ENCODE measurements at places on chromosomes 5 and 9.
A peak's percentile ranks its signal among the peaks of the same experiment; 100 is the strongest.

- peak; percentile 28 for DNase-seq
Observed at GRCh38 chr9:80175286-80176150, 603.8 kb downstream of the TLE4 start.

- DNase-seq, result no peak
Observed at GRCh38 chr5:13303445-13303844, 641.0 kb downstream of the DNAH5 start.

DNA sequence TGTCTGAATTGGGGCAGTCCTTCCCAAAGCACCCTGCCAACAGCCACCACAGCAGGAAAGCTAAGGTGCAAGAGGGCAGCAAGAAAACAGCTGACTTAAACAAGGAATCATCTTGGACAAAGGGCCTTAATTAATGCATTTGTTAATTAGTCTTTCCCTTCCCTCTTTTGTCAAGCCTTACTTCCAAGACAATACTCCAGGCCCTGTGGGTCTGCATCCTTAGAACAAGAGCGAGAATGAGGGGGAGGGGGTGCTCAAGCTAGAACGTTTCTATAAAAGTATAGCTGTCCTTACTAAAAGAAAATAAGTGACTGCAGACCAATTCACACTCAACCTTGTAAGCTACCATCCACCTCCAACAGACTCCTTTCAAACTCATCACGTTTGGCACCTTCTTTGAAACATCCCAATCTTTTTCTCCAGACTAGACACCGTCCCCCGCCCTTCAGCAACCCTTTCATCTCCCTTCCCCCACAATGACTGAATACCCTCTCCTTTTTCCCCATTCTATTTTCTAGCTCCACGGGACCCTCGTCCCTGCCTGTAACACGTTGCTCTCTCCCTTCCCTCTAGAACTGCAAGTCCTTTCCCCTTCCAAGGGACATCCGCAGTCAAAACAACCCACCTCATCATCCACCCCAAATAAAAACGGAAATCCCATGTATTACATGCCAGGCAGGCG, 85.7 kb upstream of the RNF38 start:
- no peak for DNase-seq

DNA sequence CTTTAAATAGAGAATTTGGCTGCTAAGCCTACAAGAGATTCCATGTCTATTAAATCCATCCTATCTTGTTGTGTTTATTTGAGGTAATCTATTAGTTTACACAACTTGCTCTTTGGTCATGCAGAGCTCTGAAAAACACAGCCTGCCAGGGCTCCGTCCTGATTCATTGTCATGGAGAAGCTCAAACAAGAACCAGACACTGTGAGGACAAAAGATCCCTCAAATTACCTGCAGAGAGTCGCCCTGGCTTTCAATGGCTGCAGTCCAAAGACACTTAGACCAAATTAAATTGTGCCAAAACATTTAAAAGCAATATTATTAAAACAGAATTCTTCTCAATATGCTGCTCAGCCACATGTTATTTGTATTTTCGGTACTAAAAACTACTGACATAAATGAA, 60.1 kb downstream of the CDH18 start:
- no peak for DNase-seq

DNA sequence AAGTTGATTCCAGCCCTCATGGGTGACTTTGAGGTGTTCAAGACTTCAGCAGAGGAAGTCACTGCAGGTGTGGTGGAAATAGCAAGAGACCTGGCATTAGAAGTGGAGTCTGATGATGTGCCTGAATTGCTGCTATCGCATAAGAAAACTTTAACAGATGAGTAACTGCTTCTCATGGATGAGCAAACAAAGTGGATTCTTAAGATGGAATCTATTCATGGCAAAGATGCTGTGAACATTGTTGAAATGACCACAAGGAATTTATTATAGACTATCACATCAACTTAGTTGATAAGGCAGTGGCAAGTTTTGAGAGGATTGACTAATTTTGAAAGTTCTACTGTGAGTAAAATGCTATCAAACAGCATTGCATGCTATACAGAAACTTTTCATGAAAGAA, 17.1 kb upstream of the POU4F3 start:
- DNase-seq, result no peak

GRCh38 chr5:176519810-176520720, 17.1 kb downstream of the RNF44 start:
- no peak for DNase-seq

GRCh38 chr5:127363403-127363802, 72.8 kb downstream of the MEGF10 start:
- no peak for DNase-seq

DNA sequence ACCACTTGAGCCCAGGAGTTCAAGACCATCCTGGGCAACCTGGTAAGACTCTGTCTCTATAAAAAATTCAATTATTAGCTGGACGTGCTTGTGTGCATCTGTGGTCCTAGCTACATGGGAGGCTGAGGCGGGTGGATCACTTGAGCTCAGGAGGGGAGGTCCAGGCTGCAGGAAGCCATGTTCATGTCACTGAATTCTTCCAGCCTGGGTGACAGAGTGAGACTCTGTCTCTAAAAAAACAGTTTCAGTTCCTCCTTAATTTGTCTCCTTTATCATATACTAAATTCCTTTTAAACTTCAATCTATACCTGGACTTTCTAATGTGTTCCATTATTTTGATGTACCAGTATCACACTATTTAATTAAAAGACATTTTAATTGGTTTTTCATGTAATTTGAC, 422.2 kb upstream of the TLE4 start:
- no peak for DNase-seq

DNA sequence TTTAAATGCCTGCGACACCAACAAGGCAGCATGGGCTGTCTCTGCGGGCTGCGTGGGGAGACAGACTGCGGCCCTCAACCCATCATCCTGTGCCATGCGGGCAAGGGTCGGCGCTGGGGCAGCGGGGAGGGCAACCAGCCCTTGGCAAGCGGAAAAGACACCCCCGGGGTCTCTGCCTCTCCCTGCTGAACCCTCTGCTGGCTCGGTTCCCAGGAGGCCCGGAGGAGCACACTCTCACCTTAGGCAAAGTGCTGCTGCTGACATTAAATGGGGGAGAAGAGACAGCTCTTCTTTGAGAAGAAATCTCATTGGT, 129.6 kb upstream of the PPP1R26 start:
- no peak for DNase-seq

- DNase-seq, result no peak
Observed at GRCh38 chr5:142322747-142323479, 1.9 kb downstream of the SPRY4 start.

- no peak for DNase-seq
Observed at GRCh38 chr9:71096421-71097108, 24.9 kb downstream of the TRPM3 start.

DNA sequence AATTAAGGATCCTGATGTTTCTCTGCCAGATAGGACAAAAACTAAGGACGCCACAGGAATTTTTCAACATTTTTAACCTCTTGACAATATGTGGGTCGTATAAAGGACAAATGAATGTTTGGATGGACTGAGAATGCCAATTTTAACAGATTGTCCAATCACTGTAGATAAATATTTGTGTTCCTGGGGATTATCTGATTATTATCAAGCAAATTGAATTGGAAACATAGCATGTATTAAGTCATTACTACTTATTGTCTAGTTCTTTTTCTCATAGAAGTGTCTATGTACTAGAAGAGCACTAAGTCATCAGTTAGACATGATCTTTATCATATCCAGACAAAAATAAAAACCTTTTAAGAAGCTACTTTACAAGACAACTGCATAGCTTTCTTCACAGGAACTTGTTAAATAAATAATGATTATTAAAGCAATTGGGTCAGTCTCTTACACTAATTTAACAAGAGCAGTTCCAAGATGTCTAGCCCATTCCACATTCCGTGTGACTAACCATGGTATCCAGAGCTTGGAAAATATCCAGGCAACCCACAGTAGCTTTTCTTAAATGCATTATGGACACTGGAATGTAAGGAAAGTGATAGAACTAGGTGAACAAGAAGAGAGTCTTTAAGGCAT, 127.5 kb upstream of the CDKN2B start:
- no peak for DNase-seq

DNA sequence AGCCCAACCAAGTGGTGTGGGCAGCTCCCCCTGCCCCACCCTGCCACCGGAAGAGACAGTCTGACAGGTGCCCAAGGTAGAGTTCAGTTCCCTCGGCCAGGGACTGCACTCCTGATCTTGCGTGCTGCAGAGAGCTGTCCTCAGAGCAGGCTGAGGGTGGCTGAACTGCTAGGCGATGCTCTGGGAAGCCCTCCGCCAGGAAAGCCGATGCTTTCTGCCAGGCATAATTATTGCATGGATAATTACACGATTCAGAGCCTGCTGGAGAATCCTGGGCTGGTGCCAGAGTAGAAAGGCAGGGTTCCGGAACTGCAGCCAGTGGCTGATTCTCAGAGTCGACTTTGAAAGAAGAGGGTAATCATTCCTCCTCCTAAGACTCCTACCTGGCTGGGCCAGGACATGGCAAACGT, 19.3 kb downstream of the KCNIP1 start:
- no peak for DNase-seq

- peak; percentile 66 for DNase-seq
Observed at GRCh38 chr9:92094655-92095054, 20.6 kb downstream of the SPTLC1 start.

GRCh38 chr5:167582886-167583285, 708.6 kb upstream of the WWC1 start:
- DNase-seq, result no peak

DNA sequence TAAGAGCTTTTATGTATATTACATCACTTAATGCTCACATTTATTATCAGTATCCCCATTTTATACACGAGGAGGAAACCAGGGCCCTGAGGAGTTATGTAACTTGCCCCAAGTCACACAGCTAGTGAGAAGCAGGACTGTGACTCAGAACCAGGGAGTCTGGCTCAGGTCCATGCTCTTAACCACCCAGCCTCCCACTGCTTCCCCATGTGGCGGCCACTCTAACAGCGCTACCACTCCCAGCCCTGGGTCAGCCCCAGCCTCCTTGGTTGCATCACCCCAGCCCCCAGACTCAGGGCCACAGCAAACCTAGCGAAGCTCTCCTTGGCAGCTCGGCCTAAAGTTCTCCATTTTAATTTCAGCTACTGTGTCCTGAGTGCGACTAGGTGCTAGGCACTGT, 159.1 kb downstream of the PAX5 start:
- no peak for DNase-seq

DNA sequence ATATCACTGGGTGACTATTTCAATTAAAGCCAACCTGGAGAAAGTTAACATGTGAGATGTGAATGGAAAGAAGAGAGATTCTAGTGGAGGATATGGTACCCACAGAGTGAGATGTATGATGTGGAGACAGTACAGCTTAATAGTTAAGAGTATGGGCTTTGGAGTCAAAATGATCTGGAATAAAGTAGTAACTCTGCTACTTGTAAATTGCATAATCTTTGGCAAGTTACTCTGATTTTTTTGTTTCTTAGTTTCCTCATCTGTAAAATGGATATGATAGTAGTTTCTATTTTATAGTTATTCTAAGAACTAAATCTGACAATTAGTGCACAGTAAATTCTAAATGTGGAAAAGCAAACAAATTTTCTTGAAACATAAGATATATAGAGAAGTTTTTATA, 79.2 kb downstream of the ISOC1 start:
- DNase-seq, result no peak

DNA sequence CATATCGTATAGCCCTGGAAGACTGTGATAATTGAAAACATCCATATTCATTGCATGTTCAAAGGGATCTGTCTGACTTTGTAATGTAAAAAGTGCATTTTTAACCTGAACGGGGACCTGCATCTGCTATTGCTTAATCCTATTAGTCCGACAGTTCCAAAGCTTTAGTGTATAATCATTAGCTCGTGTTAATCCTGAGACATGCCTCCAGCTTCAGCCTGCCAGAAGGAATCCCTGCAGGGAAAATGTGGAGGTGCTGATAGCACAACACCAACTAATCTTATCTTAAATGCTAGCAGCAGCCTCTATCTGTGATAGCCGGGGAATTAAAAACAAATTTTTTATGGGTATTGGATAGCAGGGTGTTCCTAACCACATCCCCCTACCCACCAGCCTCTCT, 495.2 kb downstream of the TLE4 start:
- no peak for DNase-seq

DNA sequence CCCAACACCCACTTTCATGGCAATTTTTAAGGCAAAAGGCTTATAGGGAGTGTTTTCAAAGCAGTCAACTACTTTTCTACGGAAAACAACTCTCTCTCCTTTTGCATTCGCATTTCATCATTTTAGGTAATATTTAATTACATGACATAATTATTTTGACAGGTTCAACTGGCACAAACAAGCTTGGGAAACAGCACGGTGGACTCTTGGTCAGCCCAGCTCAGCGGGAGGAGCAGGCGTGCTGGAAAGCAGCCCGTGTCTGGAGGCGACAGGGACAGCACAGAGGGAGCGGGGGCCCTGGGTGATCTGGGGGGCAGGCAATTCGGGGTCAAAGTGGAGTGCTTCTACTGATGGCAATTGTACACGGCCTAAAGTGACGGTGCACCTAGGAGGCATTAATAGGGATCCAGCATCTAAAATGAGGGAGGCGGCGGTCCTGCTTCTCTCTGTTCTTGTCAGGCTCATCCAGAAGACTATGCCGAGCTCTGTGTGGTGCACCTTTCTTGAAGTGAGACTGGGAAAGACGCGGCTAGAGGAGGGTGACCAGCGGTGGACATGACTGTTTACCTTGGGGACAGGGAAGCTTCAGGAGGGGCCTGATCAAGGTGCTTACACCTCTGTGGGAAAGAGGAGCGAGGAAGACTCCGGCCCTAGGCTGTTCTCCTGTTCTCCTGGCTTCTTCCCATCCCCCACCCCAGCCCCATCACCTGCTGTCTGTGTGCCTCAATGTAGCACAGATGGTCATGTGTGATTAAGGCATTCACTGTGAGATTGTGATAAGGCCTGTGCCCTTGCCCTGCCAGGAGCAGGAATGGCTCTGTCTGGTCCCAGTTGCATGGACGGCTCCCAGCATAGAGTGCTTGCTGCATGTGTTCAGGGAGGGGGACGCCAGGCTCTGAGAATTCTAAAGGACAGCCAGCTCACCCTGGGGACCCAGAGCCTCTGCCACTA, 3.4 kb downstream of the MYMK start:
- DNase-seq, result no peak
